ENCODE measurements at places on chromosomes 2 and 18.

GRCh38 chr2:207749873-207750272 lies 19.8 kb downstream of the FZD5 start:
- DNase-seq, result no peak

- no peak for DNase-seq
Measured at GRCh38 chr2:121064186-121064585, 220.8 kb downstream of the TFCP2L1 start.

GRCh38 chr2:134515137-134515536 lies 203.7 kb downstream of the TMEM163 start:
- DNase-seq, result no peak

DNA sequence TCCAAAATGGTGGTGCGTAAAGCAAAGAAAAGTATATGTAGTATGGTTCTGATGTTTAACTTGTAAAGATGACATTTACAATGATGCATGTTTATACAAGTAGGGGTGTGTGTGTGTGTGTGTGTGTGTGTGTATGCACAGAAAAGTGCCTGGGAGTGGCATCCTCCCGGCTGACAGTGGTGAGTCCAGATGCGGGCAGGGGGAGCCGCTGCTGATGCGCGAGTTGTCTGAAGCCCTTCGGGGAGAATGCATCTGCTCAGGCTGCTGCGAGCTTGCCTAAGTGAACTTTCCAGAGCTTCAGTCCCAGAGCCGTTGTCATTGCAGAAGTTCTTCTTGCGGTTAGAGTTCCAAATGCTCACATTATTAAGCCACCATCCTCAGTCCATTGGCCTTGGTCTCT lies 429.7 kb upstream of the HS6ST1 start:
- DNase-seq, result no peak

- no peak for DNase-seq
Measured at GRCh38 chr2:162821176-162821575, 17.4 kb downstream of the KCNH7 start.

GRCh38 chr2:232174662-232175061 lies 203.9 kb upstream of the ALPP start:
- DNase-seq, result no peak
